ENCODE measurements at places on chromosomes 6 and 20.
A peak's percentile ranks its signal among the peaks of the same experiment; 100 is the strongest.

DNA sequence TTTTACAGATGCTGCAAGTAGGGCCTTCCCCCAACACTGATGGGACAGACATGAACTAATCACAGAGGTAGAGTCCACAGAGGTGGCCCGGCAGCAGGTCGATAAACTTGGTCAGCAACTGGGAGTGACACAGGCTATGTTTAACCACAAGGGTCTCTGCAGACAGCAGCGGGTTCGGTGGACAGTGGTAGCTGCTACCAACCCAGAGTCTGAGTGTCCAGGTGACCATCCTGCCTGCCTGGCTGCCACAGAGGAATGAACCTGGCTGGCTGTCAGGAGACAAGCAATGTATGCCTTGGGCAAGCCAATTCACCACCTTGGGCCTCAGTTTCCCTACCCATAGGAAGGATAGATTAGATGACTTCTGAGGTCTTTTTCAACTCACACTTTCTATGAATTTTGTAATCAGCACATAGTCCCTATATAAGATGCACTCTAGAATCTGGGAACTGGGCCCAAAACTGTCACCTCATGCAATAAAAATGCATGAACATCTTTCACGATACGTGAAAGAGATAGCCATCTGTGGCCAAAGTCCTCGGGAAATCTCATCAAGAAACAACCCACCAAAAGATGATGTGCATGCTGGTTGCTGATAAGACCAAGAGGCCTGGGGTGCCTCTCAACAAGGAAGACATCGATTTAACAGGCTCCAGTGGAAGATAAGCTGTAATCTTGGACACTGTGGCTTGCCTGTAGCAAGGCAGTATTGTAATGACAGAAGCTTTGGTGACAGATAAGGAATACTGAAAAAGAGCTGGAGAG, 30.5 kb downstream of the MDGA1 start:
- DNase-seq = peak; percentile 89

DNA sequence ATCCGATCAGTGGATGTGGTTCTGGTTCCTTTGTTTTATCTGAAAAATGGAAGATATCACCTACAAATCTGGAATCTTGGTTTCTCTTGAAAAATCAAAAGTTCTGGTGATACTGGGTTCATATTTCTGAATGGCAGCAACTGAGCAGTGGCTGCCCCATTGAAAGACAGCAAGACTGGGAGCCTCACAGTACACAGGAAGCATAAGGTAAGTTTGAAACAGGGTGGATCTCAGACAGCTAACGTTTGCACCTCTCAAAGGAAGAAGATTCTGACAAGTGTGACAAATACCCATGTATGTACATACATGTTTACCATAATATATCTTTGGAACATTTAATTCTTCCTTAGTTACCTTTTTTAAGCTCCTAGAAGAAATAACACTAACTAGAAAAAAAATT, at the start of gene SAMD3:
Gene SAMD3 (minus strand): TSS at position 177 of the 400 bp plus-strand sequence. CDS start 7,678 bp downstream, outside the sequence.
- DNase-seq = no peak

DNA sequence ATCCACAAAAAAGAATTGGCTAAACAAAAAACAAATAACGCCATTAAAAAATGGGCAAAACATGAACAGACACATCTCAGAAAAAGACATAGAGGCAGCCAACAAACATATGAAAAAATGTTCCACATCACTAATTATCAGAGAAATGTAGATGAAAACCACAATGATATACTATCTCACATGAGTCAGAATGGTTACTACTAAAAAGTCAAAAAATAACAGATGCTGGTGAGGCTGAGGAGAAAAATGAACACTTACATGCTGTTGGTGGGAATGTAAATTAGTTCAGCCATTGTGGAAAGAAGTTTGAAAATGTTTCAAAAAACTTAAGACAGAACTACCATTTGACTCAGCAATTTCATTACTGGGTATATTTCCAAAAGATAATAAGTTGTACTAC, 430.1 kb upstream of the JAG1 start:
- peak; percentile 65 for DNase-seq

DNA sequence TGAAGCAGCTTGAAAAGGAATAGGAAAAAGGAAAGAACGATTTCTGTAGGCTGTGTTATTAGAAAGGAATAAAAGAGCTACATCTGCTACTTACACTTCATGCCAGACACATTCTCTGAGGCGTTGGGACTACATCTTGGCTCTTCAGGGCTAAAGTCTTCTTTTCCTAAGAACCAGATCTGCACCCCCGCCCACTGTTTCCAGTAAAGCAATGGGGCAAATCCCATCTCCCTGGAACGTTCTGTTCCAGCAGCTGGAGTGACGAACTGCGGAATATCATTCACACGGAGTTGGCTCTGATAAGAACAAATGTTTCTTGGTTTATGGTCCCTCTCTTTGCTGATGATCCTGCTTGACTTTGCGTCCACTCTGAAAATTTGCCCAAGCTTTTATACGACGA, 26.9 kb downstream of the FAM50B start:
- DNase-seq = no peak

DNA sequence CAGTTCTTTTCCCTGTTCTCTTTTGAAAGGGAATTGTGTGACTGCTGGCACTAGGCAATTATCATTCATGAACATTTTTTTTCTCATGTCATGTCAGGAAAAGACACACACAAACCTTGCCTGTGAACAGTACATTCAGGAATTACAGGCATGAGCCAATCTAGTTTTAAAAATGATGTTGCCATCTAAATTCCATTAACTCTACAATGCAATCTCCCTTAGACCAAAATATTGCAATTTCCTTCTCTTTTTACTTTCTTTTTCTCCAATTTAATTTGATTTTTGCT, 127.5 kb upstream of the STMND1 start:
- DNase-seq = peak; percentile 56

GRCh38 chr6:42226645-42227143, 9.0 kb upstream of the MRPS10 start:
- peak; percentile 79 for DNase-seq

DNA sequence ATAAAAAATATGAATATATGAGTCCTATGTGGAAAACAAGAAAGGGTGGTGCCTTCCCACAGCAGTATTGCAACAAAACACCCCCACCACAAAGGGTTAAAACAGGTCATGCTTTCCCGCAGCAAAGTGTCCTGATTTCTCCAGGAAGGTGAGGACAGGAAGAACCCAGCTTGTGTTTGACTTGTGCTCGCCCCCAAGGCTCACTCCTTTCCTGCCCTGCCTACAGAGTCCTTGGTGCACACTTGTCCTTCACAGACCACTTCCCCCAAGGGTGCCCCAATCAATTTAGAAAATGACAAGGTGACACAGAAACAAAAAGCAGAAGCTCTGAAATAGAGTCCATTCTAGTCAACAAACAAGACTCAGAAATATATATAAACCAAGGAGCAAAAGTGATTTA, 237.4 kb downstream of the PTPRK start:
- no peak for DNase-seq

GRCh38 chr6:136035378-136036070, 184.0 kb downstream of the PDE7B start:
- DNase-seq = peak; percentile 70

- DNase-seq = peak; percentile 67
Measured at GRCh38 chr6:13760307-13761304, 49.0 kb upstream of the RANBP9 start.

DNA sequence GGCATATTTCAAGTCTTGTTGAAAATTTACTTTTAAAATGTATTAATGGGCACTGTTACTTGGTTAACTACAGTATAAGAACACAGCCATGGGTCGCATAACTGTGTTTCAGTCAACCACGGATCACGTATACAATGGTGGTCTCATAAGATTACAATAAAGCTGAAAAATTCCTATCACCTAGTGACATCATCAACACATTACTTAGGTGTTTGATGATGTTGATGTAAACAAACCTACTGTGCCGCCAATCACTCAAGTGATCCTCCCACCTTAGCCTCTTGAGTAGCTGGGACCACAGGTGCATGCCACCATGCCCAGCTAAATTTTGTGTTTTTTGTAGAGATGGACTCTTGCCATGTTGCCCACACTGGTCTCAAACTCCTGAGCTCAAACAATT, 16.7 kb upstream of the ETV7 start:
- no peak for DNase-seq

GRCh38 chr6:110841266-110841665, 26.0 kb upstream of the CDK19 start:
- DNase-seq = no peak

DNA sequence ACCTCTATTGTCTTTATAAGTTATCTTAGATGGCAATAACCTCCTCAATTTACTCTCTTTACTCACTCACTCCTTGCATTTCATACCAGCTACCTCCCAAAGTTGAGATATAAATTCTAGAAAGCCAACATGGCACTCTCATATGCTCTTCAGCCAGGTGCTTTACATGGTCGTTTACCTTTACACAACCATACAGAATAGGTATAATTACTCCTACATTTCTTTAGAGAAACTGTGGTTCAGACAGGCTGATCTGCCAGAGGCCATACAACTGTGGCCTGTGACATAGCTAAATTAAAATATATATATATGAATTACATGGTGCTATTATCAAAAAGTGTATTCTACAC, 45.7 kb downstream of the HBS1L start:
- DNase-seq = no peak

GRCh38 chr20:50009521-50010454, 27.0 kb downstream of the SNAI1 start:
- no peak for DNase-seq

DNA sequence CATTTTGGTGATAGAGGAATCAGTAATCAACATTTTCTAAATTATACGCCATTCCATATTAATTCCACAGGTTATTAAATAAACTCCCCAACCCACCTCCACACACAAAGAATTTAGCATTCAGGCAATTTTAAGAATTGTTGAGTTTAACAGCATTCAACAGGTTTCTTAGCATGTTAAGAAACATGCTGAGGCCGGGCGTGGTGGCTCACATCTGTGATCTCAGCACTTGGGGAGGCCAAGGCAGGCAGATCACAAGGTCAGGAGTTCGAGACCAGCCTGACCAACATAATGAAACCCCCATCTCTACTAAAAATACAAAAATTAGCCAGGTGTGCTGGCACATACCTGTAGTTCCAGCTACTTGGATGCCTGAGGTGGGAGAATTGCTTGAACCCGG, 64.0 kb upstream of the PHACTR2 start:
- no peak for DNase-seq

- DNase-seq = no peak
Measured at GRCh38 chr6:36345681-36346466, 9.2 kb upstream of the BNIP5 start.

- DNase-seq = no peak
Measured at GRCh38 chr20:19289451-19289850, 77.0 kb downstream of the SLC24A3 start.

DNA sequence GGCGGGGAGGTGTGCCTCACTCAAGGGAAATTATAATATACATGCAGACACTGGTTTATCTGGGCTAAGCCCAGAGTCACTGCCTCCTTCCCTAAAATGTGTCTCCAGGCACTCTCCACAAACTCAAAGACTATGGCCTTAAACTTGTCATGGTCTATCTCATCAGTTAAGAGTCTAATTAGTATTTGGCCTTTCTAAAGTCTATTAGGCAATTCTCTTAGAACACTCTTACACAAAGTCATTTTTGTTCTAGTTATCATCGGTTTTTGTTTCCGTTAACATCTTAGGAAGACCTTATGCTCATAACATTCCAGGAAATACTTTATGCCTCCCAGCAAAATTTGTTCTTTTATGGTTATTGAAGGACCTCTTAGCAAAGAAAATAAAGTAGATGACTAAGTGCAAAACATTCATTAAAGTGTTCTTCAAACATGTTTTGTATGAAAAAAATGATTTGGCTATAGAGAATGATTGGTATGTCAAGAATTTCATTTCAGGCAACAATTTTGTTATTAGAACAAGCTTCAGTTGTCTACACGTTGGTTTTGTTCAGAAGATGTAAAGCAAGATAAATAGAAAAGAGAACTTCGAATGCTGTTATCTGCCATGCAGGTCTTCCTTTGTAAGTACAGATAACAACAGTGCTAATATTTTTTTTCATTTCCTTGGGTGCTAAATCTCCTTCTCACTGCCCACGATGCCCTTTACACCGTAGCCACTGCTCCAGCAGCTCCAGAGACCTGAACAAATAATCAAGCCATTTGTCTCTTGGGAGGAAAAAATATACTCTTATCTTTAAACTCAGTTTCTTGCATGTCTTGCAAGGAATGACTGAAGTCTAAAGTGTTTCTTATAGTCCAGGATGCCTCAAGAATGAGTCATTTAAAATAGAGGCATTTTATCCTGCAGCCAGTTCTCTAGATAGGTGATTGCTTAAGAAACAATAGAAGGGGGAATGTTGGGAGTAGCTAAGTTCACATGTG, 170.4 kb downstream of the HTR1B start:
- DNase-seq = peak; percentile 95

- no peak for DNase-seq
Measured at GRCh38 chr6:126385536-126385935, 45.6 kb downstream of the CENPW start.

- DNase-seq = peak; percentile 27
Measured at GRCh38 chr6:84798257-84798656, 33.9 kb upstream of the TBX18 start.

- no peak for DNase-seq
Measured at GRCh38 chr20:24158281-24158680, 169.7 kb upstream of the GGTLC1 start.

- DNase-seq = no peak
Measured at GRCh38 chr20:14049111-14049510, 53.8 kb downstream of the MACROD2 start.

DNA sequence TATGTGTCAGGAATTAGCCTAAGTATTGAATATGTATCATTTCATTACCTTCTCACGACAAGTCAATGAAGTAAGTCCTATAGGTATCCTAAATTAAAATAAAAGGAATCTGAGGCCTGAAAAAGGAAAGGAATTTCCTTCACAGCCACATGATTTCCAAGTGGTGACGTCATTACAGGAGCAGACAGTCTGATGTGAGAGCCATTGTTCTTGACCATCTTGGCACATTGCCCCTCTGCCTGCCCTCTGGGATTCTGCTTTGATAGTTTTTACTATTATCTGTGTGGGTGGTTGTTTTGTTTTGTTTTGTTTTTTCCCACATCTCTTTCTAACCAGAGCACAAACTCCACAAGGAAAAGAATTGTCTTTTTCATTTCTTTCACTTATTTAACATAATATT, 219.8 kb upstream of the UFL1 start:
- DNase-seq = no peak

Measured in EH (cell line).